MCF 10A (cell line): ENCODE measurements at places on chromosomes 3 and 15. TPM values are rescaled to one million over a fixed set of nuclear protein-coding genes. Genes with fewer than 3 reads are reported as not detected.

The SOX2 gene
- not detected in 2 replicates for total RNA-seq

The C3orf20 gene
- total RNA-seq, result 0.15 TPM in 1 of 2 replicates, not detected in the other

The PDZRN3 gene
- not detected in 2 replicates for total RNA-seq

The TRH gene
- not detected in 2 replicates for total RNA-seq

The GOLGA6L10 gene
- 1.9 and 2.6 TPM in 2 replicates for total RNA-seq

DNA sequence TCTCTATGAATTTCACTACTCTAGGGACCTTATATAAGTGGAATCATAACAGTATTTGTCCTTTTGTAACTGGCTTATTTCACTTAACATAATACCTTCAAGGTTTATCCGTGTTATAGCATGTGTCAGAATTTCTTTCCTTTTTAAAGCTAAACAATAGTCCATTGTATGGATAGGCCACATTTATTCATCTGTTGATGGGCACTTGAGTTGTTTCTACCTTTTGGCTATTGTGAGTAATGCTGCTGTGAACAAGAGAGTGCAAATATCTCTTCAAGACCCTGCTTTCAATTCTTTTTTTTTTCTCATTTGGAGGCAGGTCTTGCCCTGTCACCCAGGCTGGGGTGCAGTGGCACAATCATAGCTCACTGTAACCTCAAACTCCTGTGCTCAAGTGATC, 56.5 kb downstream of the CHCHD6 start:
- H3K27me3 ChIP-seq, result no peaks in the 10 kb centered on the region
- no peak for DNase-seq
- no peaks in the 10 kb centered on the region for H3K36me3 ChIP-seq

DNA sequence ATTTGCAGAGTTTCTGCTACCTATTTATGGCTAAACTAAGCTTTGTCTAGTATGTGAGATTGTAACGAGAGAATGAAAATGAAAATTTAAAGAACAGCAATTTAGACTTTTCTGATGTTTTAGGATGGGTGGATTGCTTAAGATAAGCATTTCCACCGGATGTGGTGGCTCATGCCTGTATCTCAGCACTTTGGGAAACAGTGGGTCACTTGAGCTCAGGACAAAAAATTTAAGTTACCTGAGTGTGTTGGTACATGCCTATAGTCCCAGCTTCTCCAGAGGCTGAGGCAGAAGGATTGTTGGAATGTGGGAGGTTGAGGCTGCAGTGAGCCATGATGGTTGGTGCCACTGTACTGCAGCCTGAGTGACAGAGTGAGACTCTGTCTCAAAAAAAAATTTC, 3.3 kb downstream of the PPP4R2 start:
- peaks cover 34% of the 10 kb centered on the region for H3K4me1 ChIP-seq
- peak overlapping the region; percentile 54 for H3K27ac ChIP-seq
- H3K4me3 ChIP-seq, result peak overlapping the region; percentile 86
- H3K27me3 ChIP-seq, result no peaks in the 10 kb centered on the region
- peaks cover 62% of the 10 kb centered on the region for H3K36me3 ChIP-seq

GRCh38 chr3:17195192-17195611, 310.4 kb downstream of the PLCL2 start:
- no peaks in the 10 kb centered on the region for H3K4me1 ChIP-seq
- H3K27ac ChIP-seq, result no peak overlapping the region
- DNase-seq, result peak; percentile 71
- H3K4me3 ChIP-seq, result no peak overlapping the region
- H3K36me3 ChIP-seq, result peaks cover 9% of the 10 kb centered on the region
- no peaks in the 10 kb centered on the region for H3K27me3 ChIP-seq

- H3K4me1 ChIP-seq, result peaks cover 14% of the 10 kb centered on the region
- H3K36me3 ChIP-seq, result no peaks in the 10 kb centered on the region
- H3K27ac ChIP-seq, result no peak overlapping the region
- H3K27me3 ChIP-seq, result no peaks in the 10 kb centered on the region
- no peak overlapping the region for H3K4me3 ChIP-seq
These were observed 69.0 kb upstream of the HRH1 start for GRCh38 chr3:11085093-11085840.

GRCh38 chr15:29859973-29860715, 37.9 kb upstream of the TJP1 start:
- H3K36me3 ChIP-seq, result no peaks in the 10 kb centered on the region
- no peaks in the 10 kb centered on the region for H3K27me3 ChIP-seq
- H3K27ac ChIP-seq, result no peak overlapping the region
- H3K4me1 ChIP-seq, result peaks cover 8% of the 10 kb centered on the region
- no peak overlapping the region for H3K4me3 ChIP-seq
